ENCODE measurements at places on chromosomes 1 and 21.

DNA sequence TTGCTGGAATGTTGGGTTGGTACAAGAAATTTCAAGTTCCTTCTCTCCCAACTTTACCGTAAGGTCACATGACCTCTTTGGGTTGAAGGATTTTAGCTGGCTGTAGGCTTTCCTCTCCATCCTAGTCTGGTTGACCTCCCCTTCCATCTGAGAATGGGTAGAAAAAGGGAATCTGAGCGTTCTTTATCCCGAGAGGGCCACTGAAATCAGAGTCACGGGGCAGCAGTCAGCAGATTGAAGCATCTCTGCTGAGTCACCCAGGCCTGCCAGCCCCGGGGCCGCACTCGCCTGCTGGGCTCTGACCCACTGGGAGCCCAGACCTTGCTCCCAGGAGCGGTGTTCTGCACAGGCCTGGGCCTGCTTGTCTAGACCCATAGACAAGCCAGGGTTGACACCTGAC lies 31.0 kb downstream of the TMCC2 start:
- no peak for DNase-seq

- DNase-seq: no peak
Measured at GRCh38 chr1:228007049-228007800, 427 bp downstream of the WNT3A start.

- no peak for DNase-seq
Measured at GRCh38 chr1:220796530-220796929, 9.8 kb downstream of the MTARC1 start.

GRCh38 chr1:157773493-157774350 lies 3.2 kb downstream of the FCRL2 start:
- DNase-seq: no peak

GRCh38 chr1:213381572-213382084 lies 330.6 kb downstream of the RPS6KC1 start:
- DNase-seq: no peak

DNA sequence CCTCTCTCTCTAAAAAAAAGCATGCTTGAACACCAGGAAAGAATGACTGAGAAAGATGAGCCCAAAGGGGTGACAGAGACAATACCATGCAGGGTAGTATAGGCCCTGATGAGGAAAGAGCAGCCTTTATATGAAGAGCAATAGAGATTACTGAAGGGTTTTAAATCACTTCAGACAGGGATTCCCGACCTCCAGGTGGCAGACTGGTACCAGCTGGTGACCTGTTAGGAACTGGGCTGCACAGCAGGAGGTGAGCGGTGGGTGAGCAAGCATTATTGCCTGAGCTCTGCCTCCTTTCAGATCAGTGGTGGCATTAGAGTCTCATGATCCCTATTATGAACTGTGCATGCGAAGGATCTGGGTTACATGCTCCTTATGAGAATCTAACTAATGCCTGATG lies 30.8 kb upstream of the GTF2B start:
- DNase-seq: no peak

- DNase-seq: no peak
Measured at GRCh38 chr1:12616709-12617373, 1.2 kb downstream of the DHRS3 start.

DNA sequence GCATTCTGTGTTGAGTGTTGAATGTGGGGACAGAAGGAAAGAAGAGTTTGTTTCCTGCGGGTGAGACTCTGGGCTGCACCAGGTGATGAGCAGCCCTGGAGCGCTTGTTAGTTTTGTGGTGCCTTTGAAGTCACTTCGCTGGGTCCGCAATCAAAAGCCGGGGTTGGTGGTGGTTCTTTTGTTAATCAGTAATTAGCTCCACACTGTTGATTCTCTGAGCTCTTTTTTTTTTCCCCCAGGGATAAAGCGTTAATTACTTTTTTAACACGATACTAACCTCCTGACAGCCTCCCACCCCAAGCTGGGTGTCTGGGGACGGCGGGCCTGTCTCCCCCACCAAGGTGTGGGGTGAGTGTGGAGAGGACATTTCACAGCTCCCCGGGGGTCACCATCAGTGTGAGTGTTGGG lies 56.6 kb downstream of the AGPAT3 start:
- no peak for DNase-seq

- DNase-seq: no peak
Measured at GRCh38 chr1:46804027-46804889, 5.4 kb downstream of the CYP4B1 start.

- no peak for DNase-seq
Measured at GRCh38 chr1:244187310-244187709, 136.2 kb downstream of the ZBTB18 start.

DNA sequence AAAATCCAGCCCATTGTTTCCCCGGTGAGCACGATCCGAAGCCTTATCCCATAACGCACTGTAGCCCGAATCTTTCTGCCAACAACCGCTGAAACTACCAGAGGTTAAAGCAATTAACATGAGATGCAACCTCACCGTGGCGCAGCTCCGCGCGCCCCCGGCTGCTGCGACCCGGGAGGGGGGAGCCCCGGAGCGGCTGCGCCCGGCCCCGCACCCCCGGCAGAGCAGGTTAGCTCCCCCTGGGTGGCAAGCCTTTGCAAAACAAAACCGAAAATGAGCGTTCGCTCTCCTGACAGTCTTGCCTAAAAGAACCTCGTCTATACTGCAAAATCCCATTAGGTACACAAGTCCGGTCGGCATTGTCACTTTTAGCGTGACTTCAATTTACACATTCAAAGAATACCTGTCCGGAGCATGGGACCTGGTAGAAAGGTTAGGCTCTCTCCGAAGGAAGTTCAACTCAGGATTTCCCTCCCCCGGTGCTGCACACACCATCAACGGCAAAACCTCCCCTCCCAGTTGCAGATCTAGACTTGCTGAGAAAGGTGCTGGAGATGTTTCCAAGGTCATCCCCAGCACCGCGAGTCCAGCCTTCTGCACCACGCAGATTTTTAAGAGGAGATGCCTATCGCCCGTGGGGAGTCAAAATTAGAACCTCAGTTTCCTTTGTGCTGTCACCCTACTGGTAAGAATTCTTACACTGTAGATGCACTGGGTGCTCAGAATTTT lies 107.5 kb downstream of the ZNF281 start:
- no peak for DNase-seq

DNA sequence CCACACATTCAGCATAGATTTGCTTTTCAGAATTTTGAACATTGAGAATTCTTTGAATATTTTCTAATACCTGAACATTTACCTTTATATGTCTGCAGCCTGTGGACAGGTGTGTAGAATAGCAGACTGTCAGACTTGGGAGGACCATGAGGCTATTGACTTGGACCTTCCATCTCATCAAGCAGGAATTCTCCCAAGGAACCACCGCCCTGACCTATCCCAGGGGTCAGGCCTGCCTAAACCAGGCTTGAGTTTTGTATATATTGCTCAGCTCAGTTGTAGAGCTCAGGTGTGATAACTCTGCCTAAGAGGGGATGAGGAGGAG lies 53.2 kb downstream of the RUNX1 start:
- no peak for DNase-seq

DNA sequence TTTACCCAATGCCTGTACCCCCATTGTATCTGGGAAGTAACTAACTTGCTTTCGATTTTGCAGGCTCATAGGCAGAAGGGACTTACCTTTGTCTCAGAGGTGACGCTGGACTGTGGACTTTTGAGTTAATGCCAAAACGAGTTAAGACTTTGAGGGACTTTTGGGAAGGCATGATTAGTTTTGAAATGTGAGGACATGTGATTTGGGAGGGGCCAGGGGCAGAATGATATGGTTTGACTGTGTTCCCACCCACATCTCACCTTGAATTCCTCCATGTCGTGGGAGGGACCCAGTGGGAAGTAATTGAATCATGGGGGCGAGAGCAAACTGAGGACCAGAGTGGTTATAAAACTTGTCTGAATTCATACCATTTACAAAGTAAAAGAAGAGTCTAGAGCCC lies 77.1 kb upstream of the HOOK1 start:
- DNase-seq: no peak

DNA sequence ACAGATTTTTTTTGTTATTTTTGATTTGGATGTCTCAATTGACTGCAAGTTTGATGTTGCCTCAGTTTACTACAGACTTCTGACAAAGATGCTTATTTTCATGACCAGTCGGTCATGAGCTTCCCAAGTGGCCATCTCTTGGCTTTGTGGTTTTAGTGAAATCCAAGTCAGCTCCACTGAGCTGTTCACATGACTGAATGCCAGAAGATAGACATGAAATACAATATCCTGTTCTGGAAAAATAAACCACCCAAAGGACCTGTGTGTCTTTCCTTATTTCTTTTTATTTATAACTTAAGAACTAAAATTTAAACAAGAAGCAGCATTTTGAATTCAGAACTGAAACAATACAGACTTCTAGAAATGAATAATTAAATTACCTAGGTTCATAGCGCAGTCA lies 89.3 kb downstream of the HMCN1 start:
- DNase-seq: no peak

- no peak for DNase-seq
Measured at GRCh38 chr1:241990040-241990439, 8.9 kb downstream of the MAP1LC3C start.

DNA sequence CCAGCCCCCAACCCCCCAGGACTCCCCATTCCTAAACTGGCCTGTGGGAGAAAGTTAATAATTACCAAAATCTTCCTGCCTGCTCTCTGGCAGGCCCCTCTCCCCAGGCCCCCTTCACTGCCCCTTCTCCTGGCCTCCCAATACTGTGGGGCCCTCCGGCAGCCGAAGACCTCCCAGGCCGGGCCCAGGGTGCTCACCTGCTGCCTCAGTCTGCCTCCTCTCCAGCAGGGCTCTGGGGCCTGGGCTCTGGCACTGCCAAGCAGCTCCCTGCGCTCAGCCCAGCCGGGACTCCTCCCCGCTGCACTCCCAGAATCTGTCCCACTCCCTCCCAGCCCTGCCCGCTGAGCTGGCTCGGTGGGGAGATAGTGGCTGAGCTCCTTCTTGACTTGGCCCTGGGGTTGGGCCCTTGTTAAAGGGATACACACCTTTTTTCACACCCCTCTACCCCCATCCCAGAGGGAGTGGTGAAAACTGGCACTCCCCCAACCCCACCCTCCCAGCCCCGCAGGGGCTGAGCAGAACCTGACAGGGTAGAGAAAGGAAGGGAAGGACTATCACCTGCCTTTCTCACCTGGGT lies at the start of gene S100A16:
S100A16 (minus strand) TSS at position 383 of the 577 bp plus-strand sequence. CDS start 4,986 bp downstream, outside the sequence.
- no peak for DNase-seq

GRCh38 chr1:159011751-159012150 lies 2.0 kb downstream of the IFI16 start:
- no peak for DNase-seq

DNA sequence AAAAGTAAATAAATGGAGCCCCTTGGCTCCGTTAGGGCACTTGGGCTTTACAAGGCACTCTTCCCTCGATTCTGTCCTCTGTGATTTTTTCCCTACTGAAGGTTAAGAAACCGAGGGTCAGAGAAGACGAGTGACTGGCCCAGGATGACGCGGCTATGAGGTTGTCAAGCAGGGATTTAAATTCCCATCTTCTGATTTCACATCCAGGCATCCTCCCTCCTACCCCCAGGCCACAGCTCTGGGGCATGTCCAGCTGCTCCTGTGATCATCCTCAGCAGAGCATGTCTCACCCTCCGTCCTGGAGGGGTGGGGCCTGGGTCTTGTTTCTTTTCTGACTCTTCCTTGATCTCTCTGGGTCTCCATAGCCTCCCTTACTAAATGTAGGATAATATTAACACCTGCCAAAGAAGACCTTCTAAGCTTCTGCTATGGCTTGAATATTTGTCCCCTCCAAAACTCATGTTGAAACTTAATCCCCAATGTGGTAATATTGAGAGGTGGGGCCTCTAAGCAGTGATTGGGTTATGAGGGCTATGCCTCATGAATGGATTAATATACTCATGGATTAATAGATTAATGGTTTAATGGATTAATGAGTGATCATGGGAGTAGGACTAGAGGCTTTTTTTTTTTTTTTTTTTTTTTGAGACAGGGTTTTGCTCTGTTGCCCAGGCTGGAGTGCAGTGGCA lies 4.6 kb downstream of the CRYBG2 start:
- DNase-seq: no peak

GRCh38 chr1:164155347-164155746 lies 403.6 kb upstream of the PBX1 start:
- DNase-seq: no peak

DNA sequence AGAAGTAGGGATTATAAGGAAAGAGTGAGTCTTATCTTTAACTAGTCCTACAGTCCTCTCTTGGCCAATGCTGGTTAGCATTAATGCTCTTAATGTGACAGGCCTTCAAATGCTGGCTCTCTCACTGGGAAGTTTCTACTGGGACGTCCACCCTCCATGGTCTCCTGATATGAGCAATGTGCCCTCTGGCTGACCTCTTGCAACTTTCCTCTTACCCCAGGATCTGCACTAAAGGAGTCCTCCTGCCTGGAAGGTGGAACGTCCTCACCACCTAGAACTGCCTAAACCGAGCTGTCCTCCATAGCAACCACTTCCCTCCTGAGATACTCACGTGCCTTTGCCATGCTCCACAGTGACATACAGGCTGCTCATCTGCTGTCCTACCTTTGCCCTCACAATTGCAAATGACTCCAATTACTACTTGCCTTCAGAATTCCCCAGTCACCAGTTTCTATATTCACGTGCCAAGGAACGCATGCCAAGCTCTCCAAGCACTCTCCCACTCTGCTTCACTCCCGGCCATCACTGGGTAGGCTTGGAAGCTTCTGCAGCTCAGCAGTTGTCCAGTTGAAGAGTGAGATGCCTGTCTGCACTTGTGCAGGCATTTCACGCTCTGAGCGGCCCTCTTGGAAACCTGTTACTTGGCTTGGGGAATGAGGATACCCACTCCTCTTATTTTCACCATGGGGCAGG lies 404.7 kb downstream of the RRAGC start:
- DNase-seq: no peak

GRCh38 chr1:184035719-184036516 lies 1.6 kb downstream of the COLGALT2 start:
- DNase-seq: no peak

GRCh38 chr1:23168079-23168444 lies 594 bp downstream of the LUZP1 start:
- peak; percentile 25 for DNase-seq

- no peak for DNase-seq
Measured at GRCh38 chr1:113579256-113580018, 179.8 kb downstream of the PHTF1 start.

- DNase-seq: no peak
Measured at GRCh38 chr1:246677842-246678241, 46.4 kb upstream of the SCCPDH start.

DNA sequence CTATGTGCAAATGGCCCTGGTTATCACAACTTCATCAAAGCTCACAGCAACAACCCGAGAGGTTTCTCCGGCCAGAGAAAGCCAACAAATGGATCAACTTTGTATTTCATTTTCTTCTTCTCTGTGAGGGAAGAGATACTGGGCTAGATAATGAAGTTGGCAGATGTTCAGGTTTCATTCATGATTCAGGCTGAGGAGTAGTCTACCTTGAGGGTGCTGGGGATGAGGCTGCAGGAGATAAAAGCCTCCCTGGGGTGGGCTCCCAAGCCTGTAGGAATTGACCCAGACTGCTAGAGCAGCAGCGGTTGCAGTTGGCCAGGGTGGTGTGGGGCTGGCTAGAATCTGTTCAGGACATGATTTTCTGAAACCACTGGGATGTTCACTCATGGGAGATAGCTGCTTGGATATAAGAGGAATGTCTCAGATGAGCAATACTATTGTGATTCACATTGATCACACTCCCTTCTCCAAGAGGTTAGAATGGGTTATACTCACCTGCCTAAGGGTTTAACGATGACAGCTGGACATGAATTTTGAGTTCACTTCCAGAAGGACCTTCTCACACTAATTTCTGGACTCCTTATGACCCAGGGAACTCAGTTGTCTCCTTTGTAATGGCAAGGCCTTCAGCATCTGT lies 64.0 kb downstream of the SYT6 start:
- no peak for DNase-seq

GRCh38 chr1:228210712-228211530 lies 3.1 kb downstream of the OBSCN start:
- no peak for DNase-seq

GRCh38 chr1:224482619-224483018 lies 48.0 kb upstream of the WDR26 start:
- DNase-seq: no peak
